ENCODE measurements at places on chromosomes 11 and 22.

DNA sequence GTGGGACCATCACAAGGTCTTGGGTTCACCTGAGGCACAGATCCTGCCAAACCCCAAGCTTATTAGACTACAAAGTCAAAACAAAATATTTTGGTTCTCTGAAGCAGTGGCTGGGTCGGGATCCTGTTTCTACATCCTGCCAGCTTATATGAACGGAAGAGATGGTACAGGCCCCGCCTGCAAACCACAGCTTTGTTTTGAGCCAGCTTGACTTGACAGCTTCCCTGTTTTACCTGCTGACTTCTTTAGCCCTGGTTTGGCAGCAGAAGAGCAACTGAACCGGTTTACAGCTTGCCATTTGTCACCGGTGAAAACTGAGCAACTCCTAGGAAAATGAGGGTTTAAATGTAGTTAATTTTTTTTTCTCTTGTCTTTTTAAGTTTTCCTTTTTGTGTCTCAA lies 11.4 kb downstream of the PACS1 start:
- DNase-seq = no peak

- no peak for DNase-seq
Observed at GRCh38 chr22:30033137-30033536, 47.1 kb upstream of the HORMAD2 start.

GRCh38 chr11:84136926-84137325 lies 850.8 kb upstream of the CCDC90B start:
- DNase-seq = no peak

- DNase-seq = peak; percentile 13
Observed at GRCh38 chr11:2366276-2366675, 10.8 kb upstream of the CD81 start.

- DNase-seq = no peak
Observed at GRCh38 chr11:125167292-125167953, 2.9 kb downstream of the PKNOX2 start.

DNA sequence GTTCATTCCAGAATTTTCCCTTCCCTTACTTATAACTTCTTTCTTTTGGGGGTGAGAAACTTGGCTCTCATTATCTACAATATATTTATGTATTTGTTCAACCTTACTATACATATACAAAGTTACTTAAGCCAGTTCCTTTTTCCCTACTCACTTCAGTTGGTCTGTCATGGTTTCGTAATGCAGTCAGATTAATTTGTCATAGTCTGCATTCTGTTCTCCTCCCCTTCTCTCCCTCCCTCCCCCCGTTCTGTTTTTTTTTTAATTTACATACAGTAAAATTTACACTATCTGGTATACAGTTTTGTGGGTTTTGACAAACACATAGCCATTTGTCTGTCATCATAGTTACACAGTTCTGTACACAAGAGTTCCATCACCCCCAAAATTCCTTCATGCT lies 71.8 kb upstream of the ADORA2A start:
- no peak for DNase-seq

DNA sequence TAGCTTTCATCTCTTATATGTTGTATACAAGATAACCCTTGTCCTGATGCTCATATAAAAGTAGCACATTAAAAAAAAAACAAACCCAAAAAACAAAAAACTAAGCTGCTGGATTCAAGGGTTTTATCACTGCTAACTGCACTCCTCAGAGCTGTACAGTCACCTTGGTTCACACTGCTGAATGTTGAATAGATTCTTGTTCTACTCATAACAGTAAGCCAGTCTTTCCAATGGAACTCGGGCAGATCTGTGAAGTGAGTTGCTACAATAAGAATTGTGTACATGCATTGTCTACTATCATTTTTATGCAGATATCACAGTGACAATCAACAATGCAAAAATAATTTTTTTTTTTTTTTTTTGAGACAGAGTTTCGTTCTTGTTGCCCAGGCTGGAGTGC lies 4.7 kb downstream of the HARBI1 start:
- DNase-seq = no peak

DNA sequence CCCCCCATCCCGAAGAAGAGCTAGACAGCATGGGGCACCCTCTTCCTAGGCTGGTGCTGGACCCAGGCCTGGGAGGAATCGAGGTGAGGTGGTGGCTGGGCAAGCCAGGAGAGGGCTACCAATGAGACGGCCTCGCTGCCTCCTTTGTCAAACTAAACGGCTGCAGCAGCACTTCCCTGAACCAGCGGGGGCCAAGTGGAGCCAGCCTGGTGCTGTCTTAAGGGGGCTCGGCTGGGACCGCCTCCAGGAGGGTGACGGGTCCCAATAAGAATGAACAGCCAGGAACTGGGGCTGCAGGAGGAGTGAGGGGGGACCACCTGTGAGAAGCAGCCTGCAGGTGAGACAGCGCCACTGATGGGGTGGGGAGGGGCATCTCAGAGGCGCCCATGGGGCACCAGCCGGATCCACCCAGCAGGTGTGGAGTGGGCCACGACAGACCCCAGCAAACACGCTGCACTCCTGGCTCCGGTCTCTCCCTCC lies 17.1 kb downstream of the IFT27 start:
- no peak for DNase-seq

DNA sequence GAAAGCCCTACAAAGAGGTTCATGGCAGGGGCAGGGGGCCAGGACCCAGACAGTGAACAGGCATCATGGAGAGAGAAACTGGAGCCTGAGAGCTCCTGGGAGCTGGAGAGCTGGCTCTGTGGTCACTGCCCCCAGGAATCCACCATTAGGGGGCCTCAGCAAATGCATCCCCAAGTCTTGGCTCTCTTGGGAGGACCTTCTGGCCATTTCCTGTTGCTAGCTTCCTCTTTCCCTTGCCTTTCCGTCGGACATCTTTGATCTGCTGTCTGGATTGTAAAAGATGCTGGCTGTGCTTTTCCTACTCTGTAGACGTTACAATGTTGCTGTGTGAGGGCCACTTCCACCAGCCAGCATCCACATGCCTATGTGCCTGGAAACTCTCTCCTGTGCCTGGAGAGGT lies 7.1 kb upstream of the CRYBB2 start:
- no peak for DNase-seq

DNA sequence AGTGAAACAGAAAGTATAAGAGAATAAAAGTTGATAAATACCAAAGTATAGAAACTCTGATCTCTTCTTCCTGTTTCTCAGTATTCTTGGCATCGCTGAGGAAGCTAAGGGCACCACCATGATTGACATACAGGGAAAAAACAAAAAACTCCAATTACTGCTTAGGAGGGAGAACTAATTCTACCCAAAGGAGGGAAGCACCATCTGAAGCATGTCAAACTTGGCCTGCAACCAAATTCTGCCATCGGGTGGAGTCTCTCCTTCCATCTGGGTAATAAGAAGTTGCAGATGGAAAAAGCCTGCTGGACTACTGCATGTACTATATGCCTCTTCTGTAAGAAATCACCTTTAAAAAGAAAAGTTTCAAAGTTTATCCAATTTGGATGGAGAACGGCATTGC lies 30.5 kb upstream of the PPP2R1B start:
- DNase-seq = no peak

DNA sequence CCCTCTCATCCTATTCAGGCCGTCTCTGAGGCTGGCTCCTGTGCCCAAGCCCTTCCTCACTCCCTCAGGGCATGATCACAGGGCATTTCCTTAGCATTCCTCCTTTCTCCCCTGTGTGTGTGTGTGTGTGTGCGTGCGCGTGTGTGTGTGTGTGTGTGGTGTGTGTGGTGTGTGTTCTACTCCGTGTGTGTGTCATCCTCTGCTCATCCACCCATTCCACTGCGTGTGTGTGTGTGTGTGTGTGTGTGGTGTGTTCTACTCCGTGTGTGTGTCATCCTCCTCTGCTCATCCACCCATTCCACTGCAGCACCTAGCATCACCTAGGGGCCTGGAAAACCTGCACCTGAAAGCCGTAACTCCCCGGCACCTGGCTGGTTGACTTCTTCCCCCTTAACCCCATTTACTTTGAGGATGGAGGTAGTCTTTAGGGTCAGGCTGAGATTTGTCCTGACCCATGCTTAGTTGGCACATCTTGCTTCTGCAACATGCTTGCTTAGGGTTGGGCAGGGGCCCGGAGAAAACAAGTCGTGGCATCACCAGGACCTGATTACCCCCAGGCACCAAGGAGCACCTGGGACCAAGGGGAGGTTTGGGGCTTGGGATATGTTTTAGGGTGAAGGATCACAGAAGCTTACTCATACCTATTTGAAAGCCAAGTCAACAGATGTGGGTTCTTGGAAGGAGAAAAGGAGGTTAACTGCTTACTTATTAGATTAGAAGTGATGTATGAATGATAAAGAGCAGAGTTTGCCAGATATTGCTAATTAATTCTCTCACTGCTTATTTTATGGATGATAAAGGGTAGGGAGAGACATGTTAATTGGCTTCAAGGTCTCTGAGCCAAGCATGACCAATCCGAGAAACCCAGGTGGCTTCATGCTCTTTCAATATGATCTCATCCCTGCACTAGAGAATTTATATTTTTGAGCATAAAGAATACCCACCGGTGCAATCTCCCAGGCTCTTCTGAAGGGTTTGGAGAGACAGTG lies 18.9 kb downstream of the TIMP3 start:
- no peak for DNase-seq

DNA sequence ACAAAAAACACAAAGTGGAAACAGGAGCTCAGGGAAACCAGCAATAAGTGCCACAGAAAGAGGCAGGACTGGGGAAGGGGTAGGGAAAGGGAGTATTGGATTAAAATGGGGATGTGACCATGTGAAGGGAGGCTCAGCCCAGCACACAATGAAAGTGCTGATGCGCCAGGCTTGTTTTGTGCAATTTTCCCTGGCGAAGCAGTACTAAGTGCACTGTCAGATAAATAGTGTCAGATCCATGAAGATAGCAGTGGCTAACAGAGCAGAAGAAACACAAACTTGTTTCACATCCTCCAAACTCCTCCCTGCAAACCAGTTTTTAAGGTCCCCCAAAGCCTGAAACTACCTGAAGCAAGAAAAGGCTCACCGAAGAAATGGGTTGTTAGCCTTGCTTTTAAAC lies 50.7 kb upstream of the RAPSN start:
- DNase-seq = no peak

DNA sequence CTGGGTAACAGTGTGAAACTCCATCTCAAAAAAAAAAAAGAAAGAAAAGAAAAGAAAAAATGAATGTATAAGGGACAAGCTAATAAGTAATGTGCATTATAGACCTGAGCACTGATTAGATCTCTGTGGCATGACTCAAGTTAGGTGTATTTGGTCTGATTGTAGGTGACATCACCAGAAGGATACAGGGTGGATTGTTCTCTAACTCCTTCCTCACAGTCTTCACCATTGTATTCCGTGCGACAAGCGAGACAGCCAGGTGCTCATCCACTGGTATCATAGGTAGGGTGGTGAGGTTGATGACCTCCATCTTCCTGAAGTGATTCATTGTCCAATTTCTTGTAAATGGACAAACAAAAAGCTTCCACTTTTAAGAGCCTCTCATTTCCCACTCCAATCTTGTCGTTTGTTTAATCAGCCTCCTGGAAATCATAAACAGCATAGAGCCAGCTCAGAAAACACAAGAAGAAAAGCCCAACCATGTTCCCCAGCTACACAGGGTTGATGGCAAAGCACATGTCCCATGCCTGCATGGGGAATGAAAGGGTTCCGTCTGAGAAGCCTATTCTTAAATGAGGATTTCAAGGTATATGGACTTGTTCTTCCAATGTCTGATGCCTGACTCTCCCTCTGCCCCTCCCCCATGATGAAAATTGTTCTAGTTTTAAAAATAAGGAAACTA lies 6.2 kb downstream of the FAM227A start:
- DNase-seq = no peak

DNA sequence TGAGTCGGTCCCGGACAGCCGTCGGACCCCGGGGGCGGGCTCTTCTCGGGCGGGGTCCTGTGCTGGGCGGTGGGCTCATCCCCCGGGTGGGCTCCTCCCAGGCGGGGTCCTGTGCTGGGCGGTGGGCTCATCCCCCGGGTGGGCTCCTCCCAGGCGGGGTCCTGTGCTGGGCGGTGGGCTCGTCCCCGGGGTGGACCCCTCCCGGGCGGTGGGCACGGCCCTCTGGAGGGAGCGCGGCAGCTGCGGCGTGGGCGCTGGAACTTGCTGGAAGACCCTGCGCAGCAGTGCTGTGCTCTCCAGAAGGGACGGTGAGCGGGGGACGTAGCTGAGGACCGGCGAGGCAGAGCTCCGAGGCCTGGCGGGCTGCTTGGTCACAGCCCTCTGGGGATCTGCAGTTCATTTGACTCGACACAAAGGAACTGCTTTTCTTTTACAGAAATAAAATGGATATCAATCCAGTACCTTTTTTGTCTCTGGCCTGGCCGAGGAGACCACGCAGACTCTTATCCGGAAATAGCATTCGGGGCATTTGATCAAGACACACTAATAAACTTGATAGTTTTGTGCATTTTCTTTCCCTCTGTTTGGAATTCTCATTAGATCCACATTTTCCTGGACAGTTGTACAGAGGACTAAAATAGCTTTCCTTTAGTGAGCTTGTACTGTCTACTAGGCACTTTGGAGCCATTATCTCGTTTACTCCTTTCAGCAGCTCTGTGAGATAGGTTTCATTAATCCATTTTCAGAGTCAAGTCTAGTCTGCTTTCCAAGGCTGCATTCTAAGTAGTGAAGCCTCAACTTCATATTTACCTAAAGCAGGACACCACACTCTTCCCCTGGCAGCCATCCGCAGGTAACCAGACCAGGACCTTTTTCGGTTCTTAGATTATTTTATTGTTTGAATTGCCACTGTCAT lies 812 bp downstream of the JAM3 start:
- DNase-seq = peak; percentile 63

DNA sequence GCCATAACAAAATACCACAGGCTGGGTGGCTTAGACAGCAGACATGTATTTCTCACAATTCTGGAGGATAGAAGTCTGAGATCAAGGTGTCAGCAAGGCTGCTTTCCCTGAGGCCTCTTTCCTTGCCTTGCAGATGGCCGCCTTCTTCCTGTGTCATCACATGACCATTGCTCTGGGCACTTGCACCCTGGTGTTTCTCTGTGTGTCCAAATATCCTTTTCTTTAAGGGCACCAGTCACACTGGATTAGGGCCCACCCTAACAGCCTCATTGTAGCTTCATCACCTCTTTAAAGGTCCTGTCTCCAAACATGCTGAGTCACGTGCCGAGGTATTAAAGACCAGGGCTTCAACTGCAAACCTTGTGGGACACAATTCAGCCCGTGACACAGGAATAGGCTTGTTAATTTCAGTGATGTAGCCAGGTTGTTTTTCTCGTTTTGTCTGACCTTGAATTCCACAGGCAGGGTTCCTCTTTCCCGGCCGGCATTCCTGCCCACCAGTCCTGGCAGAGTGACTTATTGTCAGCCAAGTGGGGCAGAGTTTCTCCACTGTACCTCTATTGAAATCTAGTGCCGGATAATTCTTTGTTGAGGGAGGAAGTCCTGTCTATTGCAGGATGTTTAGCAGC lies 100.1 kb downstream of the KCNQ1OT1 start:
- no peak for DNase-seq

- DNase-seq = no peak
Observed at GRCh38 chr11:111120161-111120560, 125.4 kb upstream of the POU2AF2 start.

- no peak for DNase-seq
Observed at GRCh38 chr22:44445731-44446130, 52.3 kb downstream of the RTL6 start.

- no peak for DNase-seq
Observed at GRCh38 chr11:117842131-117842941, 17.8 kb upstream of the FXYD2 start.

DNA sequence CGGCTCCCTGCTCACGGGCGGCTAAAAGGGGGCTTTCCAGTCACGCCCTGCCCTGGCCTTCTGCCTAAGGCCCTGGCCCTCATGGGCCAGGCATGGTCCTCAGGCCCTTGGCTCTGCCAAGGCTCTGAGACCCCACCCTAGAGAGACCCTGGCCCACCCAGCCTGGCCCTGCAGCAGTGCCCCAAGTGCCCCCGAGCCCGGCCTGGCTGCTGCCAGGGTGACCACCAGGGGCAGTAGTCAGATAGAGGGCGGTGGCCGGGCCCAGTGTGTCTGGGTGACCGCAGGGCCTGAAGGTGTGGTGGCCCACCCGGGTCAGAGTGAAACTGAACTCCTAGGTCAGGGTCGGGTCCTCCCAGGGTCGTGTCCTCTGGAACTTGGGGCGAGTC lies 29.4 kb upstream of the CCDC188 start:
- DNase-seq = no peak
